ENCODE measurements at places on chromosomes 7 and 10.
A peak's percentile ranks its signal among the peaks of the same experiment; 100 is the strongest.

DNA sequence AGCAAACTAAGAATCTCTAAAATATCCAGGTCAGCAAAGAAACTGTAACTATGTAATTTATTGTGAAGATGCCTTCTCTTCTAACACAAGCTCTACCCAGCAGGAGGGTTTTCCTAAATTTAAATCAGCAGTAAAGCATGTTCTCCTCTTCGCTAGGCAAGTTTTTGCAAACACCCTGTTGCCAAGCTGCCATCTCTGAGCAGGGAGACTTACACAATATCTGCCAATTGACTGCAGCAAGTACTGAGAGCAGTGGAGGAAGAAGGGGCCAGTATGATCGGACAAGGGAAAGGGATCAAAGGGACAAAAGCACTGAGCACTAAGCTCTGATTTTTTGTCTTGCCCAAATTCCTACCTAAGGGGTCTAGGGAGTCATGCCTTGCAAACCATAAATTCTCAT is 16.0 kb upstream of the LANCL2 start:
- DNase-seq, result no peak

GRCh38 chr7:39951226-39952194 is 1.5 kb downstream of the CDK13 start:
- peak; percentile 52 for DNase-seq

DNA sequence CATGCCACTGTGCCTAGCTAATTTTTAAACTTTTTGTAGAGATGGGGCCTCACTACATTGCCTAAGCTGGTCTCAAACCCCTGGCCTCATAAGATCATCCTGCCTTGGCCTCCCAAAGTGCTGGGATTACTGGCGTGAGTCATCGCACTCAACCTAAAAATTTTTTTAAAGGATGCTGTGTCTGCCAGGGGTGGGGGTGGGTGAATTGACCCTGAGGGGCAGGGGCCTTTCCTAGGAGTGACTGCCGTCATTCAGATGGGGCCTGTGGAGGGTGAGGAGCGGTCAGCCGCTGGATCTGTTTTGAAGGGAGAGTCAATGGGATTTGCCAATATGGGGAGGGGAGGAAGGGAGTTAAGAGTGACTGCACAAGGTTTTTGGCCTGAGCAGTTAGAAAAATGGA is 89.4 kb downstream of the C10orf105 start:
- DNase-seq, result no peak

DNA sequence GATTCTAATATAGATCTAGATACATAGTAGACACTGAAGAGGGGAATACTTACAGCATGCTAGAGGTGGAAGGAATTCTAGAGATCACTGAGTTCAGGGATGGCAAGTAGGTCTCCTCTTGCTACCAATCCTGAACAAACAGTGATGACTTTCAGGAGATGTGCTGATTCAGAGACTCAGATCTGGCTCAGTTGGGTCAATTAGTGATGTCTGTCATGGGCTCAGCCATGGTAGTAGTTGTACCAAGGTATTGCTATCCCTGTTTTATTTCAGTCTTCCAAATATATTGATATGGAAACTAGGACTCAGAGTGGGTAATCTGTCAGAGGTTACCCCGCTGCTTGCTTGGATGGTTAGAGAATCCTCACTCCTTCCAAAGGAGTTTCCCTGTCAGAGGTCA is 38.5 kb downstream of the UNC5B start:
- DNase-seq, result no peak

DNA sequence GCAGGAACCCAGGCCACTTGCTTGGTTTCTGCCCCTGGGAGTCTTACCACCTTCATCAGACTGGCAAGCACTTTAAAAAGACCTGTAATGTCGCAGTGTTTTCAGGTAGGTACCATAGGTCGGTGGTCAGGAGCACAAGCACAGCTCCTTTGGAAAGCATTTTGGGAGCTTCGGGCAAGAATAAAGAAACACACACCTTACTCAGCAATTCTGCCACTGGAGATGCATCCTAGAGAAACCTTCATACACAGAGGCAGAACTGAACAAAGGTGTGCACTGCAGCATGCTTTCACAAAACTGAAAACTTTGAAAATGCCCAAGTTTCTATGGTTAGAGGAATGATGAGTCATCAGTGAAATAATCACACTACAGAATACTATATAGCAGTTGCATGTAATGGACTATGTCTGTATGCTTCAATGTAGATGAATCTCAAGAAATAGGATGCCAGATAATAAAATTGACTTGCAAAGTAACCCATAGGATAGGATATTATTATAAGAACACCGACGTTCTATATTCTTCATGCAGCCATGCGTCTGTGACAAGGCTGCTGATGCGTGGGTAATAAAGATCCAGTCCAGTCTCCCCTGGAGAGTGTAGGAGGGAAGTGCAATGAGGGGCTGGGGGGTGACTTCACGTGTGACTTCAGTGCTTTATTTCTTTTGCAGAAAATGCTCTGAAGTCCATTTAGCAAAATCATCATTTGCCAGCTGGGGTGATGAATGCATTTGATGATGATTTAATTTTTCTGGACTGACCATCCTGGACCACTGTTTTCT is 309.5 kb downstream of the WDR37 start:
- DNase-seq, result no peak

DNA sequence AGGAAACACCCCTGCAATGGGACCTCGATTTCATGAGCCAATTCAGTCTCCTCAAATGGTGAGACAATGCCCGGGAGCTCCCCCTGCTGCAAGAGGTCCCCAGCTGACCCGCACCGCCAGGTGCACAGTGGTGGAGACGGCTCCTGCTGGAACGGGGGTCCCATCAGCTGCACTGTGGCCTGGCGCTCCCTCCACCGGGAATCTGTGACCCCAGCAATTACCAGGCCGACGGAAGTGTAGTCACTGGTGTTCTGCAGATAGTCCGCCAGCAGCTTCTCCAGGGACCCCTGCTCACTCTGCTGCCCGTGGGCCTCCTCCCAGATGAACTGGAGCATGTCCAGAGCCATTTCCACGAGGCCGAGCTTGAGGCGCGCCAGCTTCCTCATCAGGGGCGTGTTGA is 64.9 kb upstream of the NKX6-2 start:
- no peak for DNase-seq

GRCh38 chr7:131546126-131546525 is 10.3 kb downstream of the PODXL start:
- DNase-seq, result no peak
